Breast epithelium (tissue), 4 donors: ENCODE measurements at places on chromosomes 4 and X. TPM values are rescaled to one million over a fixed set of nuclear protein-coding genes. Genes with fewer than 3 reads are reported as not detected.

GRCh38 chr4:161160718-161161117 is 1003.1 kb downstream of the FSTL5 start:
- no peak for DNase-seq

DNA sequence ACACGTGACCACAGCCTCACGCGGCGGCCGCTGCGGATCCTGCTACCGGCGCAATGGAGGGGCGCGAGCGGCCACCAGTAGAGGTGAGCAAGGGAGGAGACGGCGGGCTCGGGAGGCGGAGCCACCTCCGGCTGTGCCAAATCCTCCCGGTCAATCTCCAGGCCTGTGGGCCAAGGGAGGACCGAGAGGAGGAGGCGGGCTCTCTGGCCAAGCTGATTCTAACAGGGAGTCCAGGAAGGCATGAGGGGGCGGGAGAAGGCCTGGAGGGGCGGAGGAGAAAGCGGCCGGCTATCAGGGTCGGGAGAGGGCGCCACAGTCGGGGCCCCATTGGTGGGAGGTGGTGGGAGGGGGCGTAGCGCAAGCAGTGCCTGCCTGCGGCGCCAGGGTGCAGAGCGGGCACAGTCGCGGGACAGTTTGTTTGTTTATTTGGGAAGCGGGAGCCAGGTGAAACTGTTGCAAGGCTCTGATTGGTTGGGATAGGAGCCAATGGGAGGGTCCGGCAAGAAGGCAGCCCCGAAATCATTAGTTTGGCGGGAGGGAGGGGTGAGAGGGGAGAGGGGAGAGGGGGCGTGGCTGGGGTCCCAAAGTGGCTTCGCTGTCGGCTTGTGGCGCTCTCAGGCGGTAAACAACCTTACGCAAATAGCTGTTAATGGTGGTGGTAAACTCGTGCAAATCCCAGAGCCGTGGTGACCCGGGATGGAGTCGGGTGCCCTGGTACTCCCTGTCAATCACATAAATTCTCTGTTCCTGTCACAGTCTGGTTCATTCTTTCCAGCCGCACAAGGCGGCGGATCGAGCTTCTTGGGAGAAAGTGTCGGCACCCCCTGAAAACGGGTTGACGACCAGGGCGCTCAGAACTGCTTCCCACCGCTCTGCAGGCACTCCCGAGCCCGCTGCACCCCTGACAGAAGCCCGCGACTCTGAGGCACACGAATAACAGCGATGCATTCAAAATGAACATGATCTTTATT is at the start of gene IRS4:
Gene IRS4, minus strand, starts transcription at position 55 of the 971 bp plus-strand sequence.
- DNase-seq: no peak

GRCh38 chr4:37537484-37537883 is 148.7 kb downstream of the RELL1 start:
- DNase-seq: no peak

- DNase-seq: no peak
Observed at GRCh38 chrX:153921070-153921469, 5.0 kb downstream of the ARHGAP4 start.

- no peak for DNase-seq
Observed at GRCh38 chr4:150682126-150682525, 100.2 kb downstream of the MAB21L2 start.

GRCh38 chr4:128056396-128056795 is 4.7 kb upstream of the LARP1B start:
- no peak for DNase-seq

- no peak for DNase-seq
Observed at GRCh38 chrX:105706041-105706440, 116.3 kb upstream of the NRK start.

DNA sequence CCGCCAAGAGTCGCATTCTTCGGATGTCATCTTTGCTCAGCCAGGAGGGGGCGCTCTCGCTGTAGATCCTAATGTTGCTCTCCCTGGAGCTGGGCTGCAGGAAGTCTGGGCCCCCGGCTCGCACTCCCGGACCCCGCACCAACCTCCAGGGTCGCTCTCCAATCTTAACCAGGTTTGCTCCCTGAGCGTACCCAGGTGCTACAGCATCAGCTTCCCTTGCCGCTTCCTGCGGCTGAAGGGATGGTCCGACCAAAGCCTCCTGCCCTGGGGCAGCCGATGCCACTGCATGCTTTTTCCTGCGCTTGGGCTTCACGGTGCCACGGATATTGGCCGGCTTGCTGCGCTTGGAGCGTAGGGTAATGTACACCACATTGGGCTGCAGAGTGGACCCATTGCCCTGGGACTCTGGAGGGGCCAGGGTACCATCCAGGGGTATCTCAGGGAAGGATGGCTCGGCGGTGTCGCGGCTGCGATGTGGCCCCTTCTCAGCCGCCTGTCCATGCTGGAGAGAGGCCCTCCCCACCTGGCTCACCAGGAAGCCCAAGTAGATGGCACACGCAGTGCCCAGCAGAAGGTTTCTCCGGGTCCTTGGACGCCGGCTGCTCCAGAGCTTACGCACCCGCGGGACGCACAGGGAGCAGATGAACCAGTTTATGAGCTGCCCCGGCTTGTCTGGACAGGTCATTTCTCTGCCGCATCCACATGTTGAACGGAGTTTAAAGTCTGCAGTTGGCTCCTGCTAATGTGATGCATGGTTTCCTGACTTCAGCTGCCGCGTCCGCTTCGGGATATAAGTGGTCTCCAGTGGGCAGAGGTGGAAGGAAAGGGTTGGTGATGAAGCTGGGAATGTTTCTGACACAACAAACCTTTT is 1.9 kb downstream of the GASK1B start:
- peak; percentile 57 for DNase-seq

- no peak for DNase-seq
Observed at GRCh38 chr4:48178931-48179330, 44.9 kb upstream of the TXK start.

DNA sequence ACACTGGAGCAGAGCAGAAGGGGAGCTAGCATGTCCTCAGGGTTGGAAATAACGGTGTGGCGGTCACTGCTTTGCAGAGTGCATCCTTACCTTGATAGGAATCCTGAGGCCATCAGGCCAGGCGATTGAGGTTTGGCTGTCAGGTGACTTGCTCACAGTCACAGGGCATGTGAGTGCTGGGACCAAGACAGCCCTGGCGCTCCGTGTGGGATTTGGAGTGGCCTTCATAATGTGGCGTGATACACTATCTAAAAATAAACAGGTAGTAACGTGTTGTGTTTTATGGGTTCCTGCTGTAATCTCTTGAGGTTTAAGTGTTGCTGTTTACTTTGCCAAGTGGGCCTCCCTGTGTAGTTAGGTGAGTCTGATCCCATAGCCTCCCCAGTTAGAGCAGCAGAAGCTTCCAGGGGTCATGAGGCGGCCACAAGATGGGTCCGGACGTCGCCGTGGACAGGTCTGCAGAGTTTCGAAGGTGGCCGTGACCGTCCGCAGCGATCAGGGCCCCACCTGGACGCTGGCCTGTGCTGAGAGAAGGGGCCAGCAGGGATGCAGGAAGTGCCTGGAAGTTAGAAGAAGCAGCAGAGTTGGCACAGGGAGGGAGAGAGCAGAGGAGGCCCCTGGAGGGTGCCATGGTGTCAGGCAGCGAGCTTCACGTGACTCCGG is 27.7 kb downstream of the RGS12 start:
- peak; percentile 42 for DNase-seq

- DNase-seq: no peak
Observed at GRCh38 chrX:39851745-39852455, 245.9 kb downstream of the BCOR start.

DNA sequence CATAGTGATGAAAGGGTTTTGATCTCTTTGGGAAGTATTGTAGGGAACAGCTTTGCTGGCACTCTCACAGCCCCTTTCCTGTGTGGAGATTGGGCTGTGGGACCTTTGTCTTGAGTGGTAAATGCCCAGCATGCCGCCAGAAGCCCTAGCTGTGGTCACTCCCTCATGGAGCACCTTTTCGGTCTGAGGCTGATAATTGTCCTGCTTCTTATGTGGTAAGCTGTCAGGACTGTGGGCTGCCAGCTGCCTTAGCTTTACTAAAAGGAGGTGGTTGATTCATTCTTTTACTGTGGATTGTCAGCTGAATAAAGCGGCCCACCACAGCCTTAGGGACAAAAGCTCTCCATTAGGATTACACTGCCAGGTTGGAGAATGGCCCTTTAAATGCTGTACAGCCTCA is 7.1 kb downstream of the PASD1 start:
- no peak for DNase-seq

DNA sequence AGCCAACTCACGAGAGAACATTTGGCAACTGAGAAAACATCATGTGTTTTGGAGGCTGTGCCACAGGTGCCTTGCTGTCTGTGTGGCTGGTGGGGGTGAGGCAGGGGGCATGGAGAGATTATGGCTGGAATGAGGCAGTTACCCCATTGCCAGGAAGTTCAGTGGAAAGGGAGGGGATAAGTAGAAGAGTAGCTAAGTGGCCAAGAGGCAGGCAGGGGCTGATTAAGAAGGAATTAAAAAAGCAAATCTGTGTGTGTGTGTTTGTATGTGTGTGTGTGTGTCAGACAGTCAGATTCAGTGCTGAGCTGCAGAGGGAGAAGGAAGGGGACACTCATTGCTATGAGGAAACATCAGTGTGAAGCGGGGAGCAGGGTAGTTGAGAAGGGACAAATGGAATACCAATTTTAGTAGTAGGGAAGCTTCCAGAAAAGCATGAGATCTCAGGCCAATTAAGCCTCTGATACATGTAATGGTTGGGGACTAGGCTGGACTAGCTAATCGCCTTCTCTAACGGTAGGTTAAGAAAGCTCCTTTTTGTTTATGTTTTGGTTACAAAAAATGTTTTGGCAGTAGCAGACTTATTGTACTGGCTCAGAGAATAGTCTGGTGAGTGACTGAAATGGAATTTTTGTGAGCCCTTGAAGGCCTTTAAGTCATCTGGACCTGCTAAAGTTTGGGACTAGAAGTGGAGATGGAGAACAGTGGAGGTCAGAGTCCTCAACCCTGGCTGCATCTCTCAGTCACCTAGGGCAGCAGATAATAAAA is 18.5 kb downstream of the TMEM164 start:
- DNase-seq: no peak

- DNase-seq: no peak
Observed at GRCh38 chrX:151006410-151007109, 23.4 kb downstream of the HMGB3 start.

GRCh38 chr4:57070461-57070860 is 39.7 kb downstream of the IGFBP7 start:
- no peak for DNase-seq

- DNase-seq: no peak
Observed at GRCh38 chr4:75053352-75053751, 120.4 kb downstream of the PARM1 start.

DNA sequence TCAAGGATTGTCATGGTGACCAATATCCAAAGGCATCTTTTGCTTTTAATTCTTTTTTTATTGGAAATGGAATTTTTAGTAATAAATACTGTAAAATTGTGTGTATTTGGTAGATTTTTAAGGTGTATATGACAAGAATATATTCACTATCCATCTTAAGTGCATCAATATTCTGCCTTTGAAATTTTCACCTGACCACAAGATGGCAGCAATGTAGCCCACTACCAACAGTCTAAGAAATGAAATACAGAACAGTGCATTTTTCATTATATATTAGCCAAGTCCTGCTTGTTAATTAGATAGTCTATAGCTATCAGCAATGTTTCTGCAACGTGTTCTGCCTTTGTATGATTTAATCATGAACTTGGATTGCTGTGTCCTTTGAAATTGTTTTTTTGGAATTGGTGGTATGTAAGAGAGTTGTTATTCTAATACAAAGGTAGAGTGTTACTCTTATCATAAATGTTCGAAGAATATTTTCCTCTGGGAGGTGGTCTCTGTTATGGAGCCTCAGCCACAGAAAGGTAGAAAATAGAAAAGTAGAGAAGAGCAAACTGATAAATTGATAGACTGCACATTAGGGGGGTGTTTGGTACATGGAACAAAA is 38.2 kb downstream of the HPGDS start:
- no peak for DNase-seq

DNA sequence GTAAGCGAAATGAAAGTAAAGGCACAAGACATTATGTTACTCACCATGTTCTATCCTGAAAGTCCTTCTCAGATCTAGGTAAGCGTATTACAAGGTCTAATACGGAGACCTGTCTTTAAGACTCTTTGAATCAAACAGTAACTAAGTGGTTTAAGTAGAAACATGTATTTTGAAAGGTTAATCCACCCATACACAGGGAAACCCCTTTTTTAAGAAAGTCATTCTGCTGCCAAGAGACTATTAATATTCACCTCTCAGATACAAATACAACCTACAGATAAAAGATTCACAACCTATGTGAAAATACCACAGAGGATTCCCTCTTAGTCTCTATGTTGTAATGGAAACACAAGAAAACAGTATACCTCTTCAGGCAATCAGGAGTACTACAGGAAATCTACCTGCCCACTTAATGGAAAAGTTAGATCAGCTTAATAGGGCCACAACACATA is 63.2 kb upstream of the TNIP3 start:
- no peak for DNase-seq

- peak; percentile 69 for DNase-seq
Observed at GRCh38 chr4:82780752-82781231, 17.8 kb downstream of the SCD5 start.

DNA sequence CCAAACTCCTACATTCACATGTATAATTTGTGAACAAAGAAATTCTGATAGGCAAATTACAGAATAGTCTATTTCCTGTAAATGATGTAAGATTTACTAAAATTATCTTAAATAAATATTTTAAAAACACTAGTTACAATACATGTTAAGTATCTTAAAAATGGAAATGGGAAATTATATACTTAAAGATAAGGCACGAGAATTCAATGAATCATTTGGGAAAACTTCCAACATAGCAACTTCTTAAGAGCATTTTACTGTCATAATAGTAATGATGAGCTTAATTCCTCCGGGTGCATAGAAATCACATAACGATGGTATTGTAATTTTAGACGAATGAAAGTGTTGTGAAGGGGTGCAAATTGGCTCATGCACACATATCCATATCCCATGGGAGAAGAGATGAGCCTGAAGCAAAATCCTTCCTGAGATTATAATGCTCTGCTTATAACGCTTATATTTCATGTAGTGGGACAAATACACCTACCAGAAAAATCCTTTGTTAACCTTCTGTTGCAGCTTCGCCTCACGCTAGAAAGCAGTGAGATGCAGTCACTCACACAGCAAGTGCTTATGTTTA is 873.5 kb downstream of the PDHA2 start:
- no peak for DNase-seq

GRCh38 chr4:3399277-3400194 is 42.2 kb upstream of the HGFAC start:
- no peak for DNase-seq

GRCh38 chr4:120319046-120319767 is 252.6 kb upstream of the MAD2L1 start:
- no peak for DNase-seq

DNA sequence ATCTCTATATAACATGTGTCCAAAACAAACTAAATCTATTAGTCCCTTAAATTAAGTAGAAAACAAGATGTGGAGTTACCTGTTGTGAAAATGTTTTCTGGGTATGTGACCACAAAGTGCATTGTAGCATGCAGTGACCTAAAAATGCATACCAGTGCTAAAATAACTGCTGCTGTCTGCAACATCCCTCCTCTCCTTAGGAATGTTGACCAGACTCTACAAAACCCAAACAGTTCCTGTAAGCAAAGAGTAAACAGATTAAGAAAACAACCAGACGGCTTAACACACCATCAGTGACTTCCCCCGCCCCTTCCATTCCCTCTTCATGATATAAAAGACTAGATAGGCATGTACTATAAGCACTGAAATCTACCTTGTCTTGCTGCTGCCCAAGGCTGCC is 15.8 kb upstream of the RAB33B start:
- DNase-seq: no peak

Gene MANBA
- 49.8 TPM for total RNA-seq

Gene HMGN5
- total RNA-seq: 4.6 TPM

Gene TCEAL6
- total RNA-seq: not detected

Gene FAM47A
- total RNA-seq: not detected

Gene ITM2A
- 81.2 TPM for total RNA-seq

Gene LONRF3
- 16.0 TPM for total RNA-seq

Gene ZNF630
- 2.2 TPM for total RNA-seq

Gene DCK
- 11.8 TPM for total RNA-seq

Gene EFHC2
- 0.66 TPM for total RNA-seq

Gene GNRHR
- not detected for total RNA-seq

Gene GLRA3
- 0.16 TPM for total RNA-seq
